ENCODE measurements at places on chromosomes 2 and 18.

DNA sequence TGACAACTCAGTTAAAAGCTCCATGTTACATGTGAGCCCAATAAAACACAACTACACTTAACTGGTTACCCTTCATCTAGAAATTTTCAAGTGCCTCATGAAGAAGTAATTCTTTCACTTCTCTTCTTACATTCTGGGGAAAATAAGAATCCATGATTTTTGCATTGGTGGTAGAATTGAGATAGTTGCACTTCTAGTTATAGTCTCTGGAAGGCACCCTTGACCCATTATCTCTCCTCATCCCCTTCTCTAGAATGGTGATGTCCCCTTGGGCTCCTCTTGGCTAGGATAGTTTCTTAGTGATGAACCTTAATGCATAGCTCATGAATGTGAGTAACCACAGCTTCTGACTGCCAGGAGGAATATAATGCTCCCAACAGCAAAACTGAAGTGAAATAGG, 3.6 kb downstream of the LGALSL start:
- peak; percentile 63 for DNase-seq

GRCh38 chr18:12408247-12408869, 629 bp downstream of the PRELID3A start:
- peak; percentile 46 for DNase-seq

- no peak for DNase-seq
Measured at GRCh38 chr2:174233771-174234275, 14.5 kb downstream of the OLA1 start.

GRCh38 chr18:32289483-32290075, 99.7 kb downstream of the MEP1B start:
- peak; percentile 82 for DNase-seq

DNA sequence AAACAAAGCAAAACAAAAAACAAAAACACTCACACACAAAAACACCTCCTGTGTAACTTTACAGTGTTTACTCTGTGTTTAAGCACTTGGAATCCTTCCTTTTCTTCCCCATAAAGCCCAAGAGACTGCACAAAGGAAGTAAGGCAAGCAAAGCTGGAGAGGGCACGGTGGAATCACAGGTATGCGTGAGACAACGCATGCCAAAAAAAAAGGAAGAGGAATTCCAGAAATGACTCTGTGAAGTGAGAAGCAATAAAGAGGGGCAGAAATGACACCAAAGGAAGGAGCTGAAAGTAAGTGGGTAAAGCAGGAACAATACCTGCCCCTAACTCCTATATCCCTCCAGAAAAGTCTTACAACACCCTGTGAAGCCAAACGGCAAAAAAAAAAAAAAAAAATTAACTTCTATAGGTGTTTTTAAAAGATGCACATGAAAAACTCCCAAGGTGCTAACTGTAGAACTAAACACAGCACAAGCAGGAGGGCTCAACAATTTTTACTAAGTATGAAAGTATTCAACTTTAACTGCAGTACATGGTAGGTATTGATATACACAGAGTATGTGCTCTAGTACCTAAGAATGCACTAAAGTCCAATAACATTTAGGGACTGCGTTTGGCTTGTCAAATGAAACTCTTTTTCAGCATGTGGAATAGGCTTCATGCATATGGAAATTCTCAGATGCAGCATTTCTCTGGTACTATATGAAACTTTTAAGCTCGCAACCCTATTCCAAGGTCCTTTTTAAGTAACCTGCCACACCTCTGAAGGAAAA, 9.1 kb downstream of the RND3 start:
- no peak for DNase-seq

DNA sequence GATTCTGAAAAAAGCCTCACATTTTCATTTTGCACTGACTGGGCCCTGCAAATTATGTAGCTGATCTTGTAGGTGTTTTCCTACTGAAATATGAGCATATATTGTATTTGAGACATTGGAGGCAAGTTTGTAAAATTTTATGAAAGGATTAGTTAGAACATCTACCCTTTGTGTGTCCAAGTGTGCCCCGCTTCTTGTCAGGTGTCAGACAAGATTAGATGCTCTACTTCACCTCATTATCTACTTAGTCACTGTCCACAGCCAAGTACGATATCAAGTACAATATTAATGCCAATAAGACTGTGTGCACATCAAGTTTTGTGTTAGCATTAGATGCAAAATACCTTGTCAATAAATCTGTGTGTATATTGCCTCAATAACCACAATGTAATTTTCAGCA, 67.8 kb upstream of the RPRM start:
- no peak for DNase-seq

- DNase-seq, result no peak
Measured at GRCh38 chr2:128198656-128199055, 107.7 kb downstream of the UGGT1 start.

GRCh38 chr2:75186821-75187220, 12.5 kb downstream of the TACR1 start:
- no peak for DNase-seq
